Stimulated activated CD8-positive, alpha-beta memory T cell treated with anti-CD3 and anti-CD28 coated beads, Interleukin-4, amount 100 ng/mL, for 1 hour (primary cell): ENCODE measurements at places on chromosomes 16 and 17.
A peak's percentile ranks its signal among the peaks of the same experiment; 100 is the strongest.

GRCh38 chr17:49148171-49148570 lies 15.6 kb downstream of the B4GALNT2 start:
- DNase-seq: no peak

- no peak for DNase-seq
Observed at GRCh38 chr17:52027081-52027480, 131.4 kb downstream of the CA10 start.

- no peak for DNase-seq
Observed at GRCh38 chr16:30972872-30973271, 12.1 kb upstream of the HSD3B7 start.

GRCh38 chr16:4624827-4625559 lies 367 bp downstream of the MGRN1 start:
- DNase-seq: peak; percentile 39

DNA sequence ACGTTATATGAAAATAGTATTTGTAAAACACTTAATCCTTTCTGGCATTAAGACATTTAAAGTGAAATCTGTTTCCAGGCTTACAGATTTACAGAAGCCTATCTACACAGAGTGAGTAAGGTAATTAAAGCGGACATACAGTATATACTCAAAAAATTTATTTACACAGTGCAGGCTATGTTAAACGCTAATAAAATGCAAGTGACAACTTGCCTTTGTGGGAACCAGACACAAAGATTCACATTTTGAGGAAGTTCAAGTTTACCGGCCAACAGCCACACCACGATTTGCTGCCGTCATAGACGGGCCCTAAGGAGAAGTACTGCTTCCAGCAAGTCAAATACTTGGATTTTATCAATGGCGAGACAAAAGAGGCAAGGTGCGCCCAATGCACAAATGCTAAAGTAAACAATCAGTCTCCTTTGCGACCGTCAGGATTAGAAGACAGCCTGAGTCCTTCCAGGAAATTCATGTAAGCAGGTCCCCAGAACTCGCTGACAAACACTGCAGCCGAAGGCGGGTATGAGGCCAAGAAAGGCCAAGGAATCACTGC lies 801 bp downstream of the VPS35 start:
- no peak for DNase-seq

DNA sequence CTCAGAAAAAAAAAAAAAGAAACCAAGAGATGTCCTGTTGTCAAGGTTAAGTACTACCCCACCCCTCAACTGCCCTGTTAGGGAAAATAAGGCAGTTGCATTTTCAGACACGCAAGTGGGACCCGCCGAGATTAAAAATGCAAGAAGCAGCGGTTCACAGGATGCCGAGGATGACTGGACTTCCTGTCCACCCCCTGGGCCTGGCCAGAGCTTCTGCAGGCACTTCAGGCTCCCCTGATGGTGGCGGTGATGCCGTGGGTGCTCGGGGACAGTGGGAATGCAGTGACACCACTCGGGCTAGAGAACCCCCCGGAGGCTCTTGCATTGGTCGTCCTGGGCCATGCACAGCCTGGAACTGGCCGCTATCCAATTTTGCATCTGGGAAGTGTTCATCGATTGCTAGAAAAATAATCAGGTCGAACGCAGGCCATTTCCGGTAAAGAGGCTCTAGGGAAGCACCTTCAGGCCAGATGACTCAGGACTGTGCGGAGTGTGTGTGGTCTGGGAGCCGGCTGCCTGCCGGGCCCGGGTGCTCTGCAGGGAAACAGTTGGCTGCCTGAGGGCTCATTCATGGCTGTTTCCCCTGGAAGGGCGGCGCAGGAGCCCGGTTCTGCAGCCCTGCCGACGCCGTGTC lies 13.4 kb upstream of the CRISPLD2 start:
- no peak for DNase-seq

- DNase-seq: no peak
Observed at GRCh38 chr17:13321951-13322701, 279.6 kb downstream of the HS3ST3A1 start.

GRCh38 chr17:40963838-40964237 lies 2.9 kb downstream of the KRT39 start:
- DNase-seq: no peak

GRCh38 chr16:962901-963814 lies 7.6 kb downstream of the LMF1 start:
- no peak for DNase-seq

- no peak for DNase-seq
Observed at GRCh38 chr17:32931686-32932085, 3.7 kb downstream of the TMEM98 start.

DNA sequence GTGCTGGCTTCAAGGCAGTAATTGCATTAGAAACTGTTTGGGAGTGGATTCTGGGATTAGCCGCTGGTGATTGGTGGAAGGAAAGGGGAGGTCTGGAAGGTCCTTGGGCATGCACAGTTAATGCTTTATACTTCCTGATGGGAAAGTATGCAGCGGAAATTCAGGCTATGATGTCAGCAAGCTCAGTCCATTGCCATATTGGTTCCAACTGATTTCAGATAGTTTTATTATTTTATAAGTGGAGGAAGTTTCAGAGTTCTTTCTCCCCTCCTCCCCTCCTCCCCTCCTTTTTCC lies 8.1 kb upstream of the CMTR2 start:
- DNase-seq: no peak

DNA sequence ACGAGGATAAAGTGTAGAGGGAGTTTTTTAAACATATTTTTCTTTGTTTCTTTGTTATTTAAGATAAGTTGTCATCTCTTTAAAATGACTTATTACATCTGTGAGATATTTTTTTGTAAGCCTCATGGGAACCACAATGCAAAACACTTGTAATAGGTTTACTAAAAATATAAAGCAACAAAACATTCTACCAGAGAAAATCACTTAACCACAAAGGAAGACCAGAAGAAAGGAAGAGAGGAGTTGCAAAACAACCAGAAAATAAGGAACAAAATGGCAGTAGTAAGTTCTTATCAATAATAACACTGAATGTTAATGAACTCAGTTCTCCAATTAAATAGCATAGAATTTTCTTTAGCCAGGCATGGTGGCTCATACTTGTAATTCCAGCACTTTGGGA lies 22.9 kb downstream of the DHRS7B start:
- no peak for DNase-seq

DNA sequence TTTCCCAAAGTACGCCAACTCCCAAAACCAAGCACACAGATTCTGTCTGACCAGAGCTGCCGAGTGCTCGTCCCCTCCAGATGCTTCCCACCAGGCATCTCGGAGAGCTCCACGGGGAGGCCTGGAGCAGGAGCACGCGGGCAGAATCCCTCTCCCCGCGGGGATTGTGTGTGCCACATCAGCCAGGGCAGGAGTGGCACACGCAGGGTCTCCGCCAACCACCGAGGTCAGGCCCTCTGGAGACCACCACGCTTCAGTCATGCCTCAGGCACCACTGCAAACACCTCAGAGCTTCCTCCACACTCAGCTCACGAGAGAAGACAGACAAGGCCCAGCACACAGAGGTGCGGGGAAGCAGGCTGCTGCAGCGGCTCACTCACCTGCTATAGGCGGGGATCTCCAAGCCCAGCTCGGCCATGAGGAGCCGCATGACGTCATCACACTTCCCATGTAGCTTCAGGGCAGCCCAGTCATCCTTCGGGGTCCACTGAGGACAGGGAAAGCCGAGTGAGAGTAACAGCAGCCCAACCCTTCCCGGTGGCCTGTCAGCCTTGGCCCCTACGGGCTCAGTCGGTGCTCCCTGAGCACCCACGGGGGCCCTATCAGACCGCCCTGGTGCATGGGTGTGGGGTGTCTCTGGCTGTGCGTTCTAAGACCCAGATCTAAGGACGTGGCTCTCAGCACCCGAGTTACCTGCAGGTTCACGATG lies 2.3 kb upstream of the PCYT2 start:
- DNase-seq: no peak

DNA sequence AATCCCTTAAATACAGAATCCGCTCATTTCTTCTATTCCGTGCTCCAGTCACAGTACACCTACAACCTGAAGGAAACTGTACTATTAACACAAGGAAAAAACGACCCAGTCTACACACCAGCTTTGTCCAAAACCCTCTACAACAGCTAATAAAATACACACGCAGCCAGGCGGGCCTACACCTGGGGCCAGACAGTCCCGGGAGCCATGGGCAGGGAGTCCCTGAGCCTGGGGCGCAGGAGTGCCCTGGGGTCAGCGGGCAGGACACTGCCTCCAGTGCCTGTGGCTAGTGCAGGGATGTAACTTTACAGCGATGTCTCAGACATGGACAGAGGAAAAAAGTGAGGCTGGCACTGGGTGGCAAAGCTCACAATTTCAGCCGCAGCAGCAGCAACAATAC lies 28.5 kb downstream of the GNPTG start:
- DNase-seq: no peak

- DNase-seq: no peak
Observed at GRCh38 chr17:79322211-79323123, 247.8 kb downstream of the ENGASE start.

DNA sequence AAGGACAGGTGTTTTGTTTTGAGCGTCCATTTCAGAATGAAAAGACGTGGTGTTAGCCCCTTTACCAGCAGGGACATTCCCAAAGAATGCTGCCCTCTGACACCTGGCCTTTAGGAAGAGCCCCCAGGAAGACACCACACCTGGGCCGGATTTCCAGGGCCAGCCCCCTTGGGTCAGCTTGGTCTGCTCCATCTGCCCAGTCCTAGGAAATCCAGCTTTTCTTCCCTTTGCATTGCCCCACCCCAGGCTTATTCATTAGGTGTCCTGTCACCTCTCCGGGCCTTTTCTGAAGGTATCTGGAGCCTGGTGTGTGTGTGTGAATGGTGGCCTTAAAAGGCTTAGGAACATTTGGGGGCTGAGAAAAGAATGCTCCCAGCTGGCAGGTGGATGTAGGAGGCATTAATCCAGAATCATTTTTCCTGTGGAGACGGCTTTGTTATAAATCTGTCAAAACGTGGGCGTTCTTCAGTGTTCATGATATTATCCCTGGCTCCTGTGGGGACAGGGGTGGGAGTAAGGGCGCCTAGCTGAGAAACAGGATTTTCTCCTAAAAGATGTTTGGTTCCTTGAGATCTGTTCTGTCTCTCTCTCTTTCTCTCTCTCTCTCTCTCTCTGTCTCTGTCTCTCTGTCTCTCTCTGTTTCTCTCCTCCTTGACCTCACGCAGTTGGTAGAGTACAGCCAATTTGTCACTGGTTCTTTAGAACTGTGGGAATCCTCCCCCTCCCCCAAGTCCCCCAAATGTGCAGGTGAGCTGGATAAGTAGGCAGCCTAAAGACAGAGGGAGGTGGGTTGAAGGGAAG lies 84.0 kb downstream of the NTN1 start:
- DNase-seq: no peak

DNA sequence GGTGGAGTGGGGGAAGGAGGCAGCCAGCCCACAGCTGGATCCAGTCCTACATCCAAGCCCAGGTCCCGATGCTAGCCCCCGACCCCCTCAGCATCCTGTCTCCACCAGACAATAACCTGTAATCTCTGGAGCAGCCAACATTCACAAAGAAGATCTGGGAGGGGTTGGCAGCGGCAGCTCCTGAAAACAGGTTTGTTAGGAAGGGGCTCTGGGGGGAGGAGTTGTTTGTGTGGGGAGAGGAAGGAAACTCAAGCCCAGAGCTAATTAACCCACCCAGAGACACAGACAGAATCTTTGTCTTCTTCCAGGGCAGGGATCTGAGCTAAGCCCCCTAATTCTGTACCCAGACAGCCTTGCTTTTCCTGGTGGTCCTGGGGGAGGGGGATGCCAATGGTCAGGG lies 4.6 kb upstream of the C17orf113 start:
- no peak for DNase-seq

GRCh38 chr17:76946772-76947135 lies 78.5 kb downstream of the MGAT5B start:
- no peak for DNase-seq

GRCh38 chr16:30876867-30877266 lies 17.0 kb downstream of the BCL7C start:
- DNase-seq: no peak

- no peak for DNase-seq
Observed at GRCh38 chr16:82657239-82657638, 30.5 kb downstream of the CDH13 start.

- DNase-seq: no peak
Observed at GRCh38 chr16:51236583-51236982, 85.5 kb upstream of the SALL1 start.

GRCh38 chr16:75566758-75567255 lies 628 bp downstream of the GABARAPL2 start:
- DNase-seq: no peak

GRCh38 chr17:29256735-29257466 lies 10.2 kb downstream of the CRYBA1 start:
- DNase-seq: no peak

DNA sequence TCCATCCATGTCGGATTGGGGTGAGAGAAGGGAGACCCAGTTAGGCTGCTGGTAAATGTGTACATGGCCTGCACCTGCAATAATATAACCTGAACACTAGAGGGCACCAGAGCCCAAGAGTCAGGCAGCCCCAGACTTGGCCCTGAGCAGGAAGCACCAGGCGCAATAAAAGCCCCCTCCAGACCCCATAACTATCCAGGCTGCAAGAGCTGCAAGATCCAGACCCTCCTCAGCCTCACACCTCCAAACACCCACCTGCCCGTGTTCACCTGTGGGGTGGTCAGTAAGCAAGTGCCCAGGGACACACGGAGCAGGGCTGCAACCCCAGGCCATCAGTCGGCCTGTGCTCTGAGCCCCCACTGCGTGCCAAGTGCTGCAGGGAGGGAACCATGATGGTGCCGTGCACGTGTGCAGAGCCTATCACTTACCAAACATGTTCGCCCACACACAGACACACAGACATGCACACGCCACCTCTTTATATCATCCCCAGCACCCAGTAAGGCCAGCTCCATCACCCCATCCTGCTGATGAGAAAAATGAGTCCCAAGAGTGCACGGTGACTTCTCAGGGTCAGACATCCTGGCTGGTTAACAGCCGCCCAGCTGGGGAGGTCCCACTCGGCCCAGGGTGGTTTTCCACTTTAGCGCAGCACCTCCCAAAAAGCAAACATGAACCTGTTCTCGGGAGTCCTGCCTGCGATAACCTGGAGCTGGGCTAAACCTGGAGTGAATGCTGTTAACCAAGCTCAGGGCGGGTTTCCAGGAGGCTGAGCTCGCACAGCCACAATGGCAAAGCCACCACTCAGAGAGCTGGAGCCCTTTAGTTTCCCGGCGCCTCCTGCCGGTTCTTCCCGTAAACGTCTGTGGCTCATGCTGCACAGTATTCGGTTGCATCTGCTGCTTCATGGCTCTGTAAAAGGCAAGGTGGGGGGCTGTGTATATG lies 439.8 kb downstream of the SOX9 start:
- no peak for DNase-seq
